Daoy (cell line): ENCODE measurements at places on chromosomes 3 and 15. TPM values are rescaled to one million over a fixed set of nuclear protein-coding genes. Genes with fewer than 3 reads are reported as not detected.

- no peak for DNase-seq
Measured at GRCh38 chr15:28107111-28107903, 8.2 kb upstream of the OCA2 start.

- peak; percentile 37 for DNase-seq
Measured at GRCh38 chr3:131036200-131036816, 9.6 kb downstream of the NEK11 start.

DNA sequence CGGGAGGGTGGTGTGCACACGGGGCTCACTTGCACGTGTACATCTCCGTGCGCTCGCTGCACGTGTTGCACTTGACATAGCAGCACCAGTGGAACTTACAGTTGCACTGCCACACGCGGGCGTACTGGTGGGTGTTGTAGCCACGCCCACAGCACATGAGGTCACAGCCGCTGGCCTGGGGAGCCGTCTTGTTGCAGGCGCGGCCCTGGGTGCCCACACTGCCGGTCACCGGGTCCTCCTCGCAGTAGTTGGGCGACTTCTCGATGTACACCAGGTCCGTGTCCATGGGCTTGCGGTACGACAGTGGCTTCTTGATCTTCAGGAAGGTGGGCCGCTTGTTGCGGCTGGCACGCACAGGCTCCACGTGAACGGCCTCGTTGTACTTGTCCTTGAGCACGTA lies 61.0 kb downstream of the WNT7A start:
- DNase-seq, result peak; percentile 35

The SHF gene
- 0.36 and 1.7 TPM in 2 replicates for total RNA-seq

- DNase-seq, result peak; percentile 38
Measured at GRCh38 chr3:135103917-135104316, 308.9 kb downstream of the EPHB1 start.

GRCh38 chr3:149581681-149582370 lies 76.0 kb downstream of the WWTR1 start:
- peak; percentile 95 for DNase-seq

DNA sequence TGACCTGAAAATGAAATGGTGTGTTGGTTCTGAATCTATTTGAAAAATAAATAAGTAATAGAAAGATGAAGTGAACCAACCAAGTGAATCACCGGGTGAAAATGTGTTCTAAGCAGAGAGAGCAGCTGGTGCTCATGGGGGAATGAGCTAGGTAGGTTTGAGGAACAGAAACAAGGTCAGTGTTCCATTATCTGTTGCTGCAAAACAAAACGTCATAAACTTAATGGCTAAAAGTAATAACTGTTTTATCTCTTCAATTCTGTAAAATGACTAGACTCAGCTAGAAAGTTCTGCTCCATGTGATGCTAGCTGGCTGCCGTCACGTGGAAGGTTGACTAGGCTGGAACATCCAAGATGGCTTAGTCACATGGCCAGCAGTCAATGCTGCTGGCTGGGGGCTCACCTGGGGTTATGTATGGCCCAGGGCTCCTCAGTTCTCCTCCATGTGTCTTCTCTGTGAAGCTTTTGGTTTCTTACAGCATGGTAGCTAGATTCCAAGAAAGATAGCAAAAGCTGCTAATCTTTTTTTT lies 13.3 kb upstream of the SH3BP5 start:
- DNase-seq, result no peak

DNA sequence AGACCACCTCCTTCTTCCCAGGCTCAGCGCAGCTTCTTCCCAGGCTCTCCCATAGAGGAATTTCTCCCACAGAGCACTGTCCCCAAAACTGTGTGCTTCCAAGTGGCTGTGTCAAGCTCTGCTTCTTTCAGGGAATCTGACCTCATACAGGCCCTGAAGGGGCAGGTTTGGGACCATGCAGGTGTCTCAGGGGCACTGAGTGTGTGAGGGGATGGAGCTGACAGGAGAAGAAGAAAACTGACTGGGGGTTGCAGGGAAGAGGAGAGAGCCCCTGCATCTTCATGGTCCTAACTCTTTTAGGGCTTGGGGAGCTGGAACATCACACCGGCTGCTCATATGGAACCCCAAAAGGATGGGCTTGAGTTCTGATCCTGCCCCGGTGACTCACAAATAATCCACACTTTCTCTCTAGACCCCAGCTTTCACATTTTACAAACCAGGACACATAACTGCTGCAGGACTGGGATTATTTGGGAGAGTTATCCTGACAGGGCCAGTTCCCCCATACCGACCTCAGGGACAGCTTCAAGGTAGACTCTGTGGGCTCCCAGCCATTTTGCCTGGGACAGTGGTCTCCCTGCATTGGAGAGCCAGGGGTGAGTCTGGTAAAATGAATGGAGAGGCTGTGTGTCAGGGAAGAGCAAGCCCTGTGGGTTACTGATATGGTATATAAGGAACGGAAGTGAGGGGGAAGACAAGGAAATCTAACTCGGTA lies 316.1 kb downstream of the TLE3 start:
- no peak for DNase-seq

- DNase-seq, result no peak
Measured at GRCh38 chr15:22902046-22902445, 63.6 kb downstream of the NIPA2 start.

GRCh38 chr15:76502678-76503077 lies 166.1 kb downstream of the ISL2 start:
- DNase-seq, result no peak

The AHSG gene
- total RNA-seq, result not detected in 2 replicates

DNA sequence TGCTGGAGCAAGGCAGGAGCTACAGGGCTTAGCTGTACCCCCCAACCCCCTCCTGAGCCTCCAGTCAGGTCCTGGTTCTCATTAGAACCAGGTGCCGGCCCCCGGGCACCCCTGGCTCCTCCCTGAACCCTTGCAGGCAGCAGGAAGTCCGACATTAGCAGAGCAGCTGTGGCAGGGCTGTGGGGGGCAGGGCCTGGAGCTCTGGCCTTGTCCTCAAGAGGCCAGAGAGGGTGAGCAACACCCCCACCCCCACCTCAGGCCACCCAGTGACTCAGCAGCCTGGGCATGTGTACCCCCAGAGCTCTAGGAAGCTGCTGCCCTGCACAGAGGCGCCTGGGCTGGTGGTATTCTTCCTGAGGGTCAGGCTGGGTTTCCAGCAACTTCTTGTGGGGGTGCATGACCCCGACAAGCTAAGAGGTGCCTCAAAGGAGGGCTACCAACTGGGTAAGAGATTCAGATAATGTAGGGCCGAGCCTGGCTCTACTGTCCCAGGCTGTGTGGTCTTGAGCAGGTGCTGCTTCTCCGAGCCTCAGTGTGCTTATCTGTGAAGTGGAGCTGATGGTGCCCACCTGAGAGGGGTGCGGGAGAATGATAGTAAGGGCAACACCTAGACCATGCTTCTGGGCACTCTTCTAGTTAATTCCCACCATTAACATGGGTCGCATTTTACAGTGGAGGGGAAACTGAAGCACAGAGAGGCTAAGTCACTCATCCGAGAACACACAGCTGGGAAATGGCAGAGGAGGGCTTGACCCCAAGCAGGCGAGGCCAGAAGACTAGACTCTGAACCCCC lies 16.0 kb downstream of the H1-8 start:
- peak; percentile 67 for DNase-seq

GRCh38 chr15:69976366-69976994 lies 121.2 kb downstream of the TLE3 start:
- DNase-seq, result peak; percentile 62

GRCh38 chr15:69338535-69339213 lies 40.0 kb downstream of the PAQR5 start:
- DNase-seq, result peak; percentile 52

DNA sequence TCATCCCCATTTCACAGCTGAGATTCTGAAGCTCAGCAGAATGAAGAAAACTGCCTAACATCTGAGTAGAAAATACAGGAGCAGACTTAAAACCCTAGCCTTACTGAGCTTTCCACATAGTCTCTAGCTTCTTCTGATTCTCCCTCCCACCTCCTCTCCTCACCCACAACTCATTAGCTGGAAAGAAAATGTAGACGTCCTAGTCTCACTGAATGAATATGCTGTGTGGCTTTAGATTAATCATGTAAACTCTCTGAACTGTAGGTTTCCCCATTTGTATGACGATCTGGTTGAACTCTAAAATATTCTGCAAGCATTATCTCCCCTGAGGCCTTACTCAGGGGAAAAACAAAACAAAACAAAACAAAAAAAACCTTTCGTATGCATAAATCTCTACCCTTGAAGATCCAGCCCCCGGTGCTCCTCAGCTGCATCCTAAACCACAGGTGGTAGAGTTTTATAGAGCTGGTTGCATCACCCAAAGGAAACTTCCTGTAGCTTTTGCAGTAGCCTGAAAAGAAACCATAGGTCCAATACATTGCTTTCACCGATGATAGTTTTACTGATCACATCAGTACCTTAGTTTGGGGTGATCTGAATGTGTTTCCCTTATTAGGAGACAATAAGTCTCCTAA lies 40.6 kb downstream of the FOXB1 start:
- no peak for DNase-seq

DNA sequence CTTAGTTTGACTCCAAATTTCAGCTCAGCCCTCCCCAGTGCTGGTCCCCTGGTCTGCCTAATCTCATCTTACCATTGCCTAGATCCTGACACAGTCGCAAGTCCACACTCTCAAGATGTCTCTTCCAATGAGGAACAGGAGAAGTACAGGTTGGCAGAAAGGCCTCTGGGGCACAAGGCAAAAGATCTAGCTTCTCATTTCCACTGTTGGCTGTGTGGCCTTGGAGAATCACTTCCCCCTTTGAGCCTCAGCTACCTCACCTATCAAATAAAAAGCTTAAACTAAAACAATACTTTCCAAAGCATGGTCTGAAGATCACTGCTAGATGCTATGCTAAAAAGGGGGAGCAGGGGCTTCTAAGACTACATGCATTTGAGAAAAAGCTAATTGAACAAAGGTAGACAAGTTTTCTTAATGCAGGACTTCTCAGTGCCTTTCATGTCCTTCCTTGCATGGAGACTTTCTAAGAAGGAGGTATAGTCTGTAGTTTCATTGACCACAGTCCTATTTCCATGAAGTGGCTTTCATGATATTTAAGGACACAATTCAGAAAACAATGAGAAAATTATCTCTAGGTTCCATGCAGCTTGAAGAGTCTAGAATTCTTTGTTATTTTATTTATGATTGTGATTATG lies 118.0 kb upstream of the RAD18 start:
- no peak for DNase-seq

DNA sequence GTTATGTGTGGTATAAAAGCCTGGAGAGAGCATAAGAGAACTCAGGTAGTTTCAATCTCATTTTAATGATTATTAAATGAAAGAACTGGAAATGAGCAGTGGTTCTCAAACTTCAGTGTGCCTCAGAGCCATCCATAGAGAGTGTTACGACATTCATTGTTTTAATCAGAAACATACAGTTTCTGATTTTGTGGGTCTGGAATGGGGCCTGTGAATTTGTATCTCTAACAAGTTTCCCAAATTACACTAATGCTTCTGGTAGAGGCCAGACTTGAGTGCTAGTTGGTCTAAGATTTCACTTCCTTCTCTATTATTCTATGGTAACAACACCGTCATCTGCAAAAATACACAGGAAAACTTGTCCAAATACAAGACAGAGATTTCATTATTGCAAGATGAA lies 292.0 kb upstream of the NECTIN3 start:
- no peak for DNase-seq
